ENCODE measurements at places on chromosomes 16 and 17. TPM values are rescaled to one million over a fixed set of nuclear protein-coding genes. Genes with fewer than 3 reads are reported as not detected.

The LPO gene
- not detected for total RNA-seq

The PPY gene
- total RNA-seq, result not detected

The TBC1D28 gene
- total RNA-seq, result not detected

The RHBDF1 gene
- total RNA-seq, result 5.8 TPM

The CFAP119 gene
- 0.40 TPM for total RNA-seq

DNA sequence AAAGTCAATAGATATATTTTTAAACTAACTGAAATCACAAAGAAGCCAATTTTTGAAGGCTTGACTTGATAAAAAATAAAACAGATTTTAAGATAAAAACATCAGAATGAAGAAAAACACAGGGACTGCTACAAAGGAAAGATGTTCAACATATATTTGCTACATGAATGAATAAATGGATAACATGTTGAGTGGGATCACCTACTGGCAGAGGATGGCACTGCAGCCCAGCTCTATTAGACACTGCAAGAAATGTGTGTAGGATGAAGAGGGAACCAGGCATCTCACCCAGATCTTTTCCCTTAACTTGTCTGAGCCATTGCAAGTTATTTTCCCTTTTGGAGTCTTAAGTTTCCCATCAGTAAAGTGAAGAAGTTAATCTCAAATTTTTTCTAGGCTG is 4.2 kb downstream of the AIPL1 start:
- DNase-seq, result no peak

DNA sequence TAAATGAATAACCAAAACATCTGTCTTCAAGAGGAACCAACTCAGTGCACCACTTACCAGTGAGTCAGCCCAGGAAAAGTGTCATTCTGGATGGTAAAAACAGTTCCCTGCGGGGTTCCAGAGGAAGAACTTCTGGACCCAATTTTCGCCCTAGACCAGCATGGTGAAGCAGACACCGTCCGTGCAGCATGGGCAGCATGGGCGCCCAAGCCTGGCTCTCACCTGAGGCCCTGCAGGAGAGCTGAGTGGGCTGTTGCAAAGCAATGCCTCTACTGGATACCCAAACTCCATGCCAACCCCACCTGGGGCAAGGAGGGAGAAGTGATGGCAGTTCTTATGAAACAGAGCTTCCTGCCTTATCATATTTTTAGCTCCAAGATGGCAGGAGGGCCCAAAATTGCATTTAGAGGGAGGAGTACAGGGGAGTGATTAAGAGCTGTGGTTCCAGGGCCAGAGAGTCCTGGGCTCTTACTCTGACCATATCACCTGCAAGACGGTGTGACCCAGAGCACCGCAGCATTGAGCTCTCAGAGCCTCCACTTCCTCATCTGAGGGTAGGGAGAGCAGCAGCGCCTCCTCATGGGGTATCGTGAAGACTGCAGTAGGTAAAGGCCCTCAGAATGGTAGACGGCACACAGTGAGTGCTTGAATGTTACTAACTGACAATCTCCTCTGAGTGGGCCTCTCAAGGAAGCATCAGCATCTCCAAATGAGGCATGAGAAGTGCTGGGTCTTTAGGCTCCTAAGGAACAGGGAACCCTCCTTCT is 16.6 kb upstream of the INPP5K start:
- no peak for DNase-seq

- DNase-seq, result no peak
These were observed 308.9 kb upstream of the DYNLRB2 start for GRCh38 chr16:80231888-80232287.

DNA sequence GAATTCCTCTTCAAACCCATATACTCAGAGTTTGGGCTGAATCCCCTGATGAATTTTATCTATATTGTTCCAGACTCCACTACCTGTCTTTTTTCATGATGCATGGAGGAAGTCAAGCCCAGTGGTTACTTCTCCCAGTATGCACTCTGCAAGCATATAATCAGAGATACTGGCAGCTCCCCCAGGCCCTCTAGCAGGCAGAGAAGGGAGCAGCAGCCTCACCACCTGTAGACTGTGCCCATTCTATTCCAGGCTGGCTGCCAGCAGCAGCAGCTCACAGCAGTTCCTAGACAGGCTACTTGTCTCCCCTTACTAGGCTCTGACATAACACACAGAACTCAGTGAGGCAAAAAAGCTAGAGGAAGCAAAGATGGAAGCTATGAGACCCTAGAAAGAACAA is 3.4 kb downstream of the MKS1 start:
- DNase-seq, result no peak

- no peak for DNase-seq
These were observed 304.6 kb upstream of the FOXF1 start for GRCh38 chr16:86205521-86206245.

GRCh38 chr17:5405400-5405799 is 14.1 kb downstream of the NUP88 start:
- DNase-seq, result peak; percentile 72

DNA sequence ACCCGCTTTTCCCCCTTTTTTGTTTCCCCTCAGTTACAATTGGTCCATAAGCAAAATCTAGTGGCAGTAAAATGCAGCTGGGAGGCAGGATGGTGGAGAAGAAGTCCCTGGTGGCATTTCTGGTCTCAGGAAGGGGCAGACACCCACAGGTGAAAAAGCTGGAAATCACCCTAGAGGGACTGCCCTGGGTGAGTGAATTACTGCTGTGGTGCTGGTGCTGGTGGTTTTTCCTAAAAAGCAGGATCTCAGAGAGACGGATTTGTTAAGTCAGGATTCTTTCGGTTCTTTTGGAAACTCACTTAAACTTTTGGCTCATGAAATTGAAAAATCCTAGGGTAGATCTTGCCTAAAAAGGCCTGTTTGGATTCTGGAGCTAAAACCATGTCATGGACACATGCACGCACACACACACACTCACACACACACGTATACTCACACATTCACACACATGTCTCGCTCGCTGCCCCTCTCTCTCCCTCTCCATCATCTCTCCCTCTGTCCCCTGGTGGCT is 65.8 kb downstream of the NKD1 start:
- DNase-seq, result no peak

DNA sequence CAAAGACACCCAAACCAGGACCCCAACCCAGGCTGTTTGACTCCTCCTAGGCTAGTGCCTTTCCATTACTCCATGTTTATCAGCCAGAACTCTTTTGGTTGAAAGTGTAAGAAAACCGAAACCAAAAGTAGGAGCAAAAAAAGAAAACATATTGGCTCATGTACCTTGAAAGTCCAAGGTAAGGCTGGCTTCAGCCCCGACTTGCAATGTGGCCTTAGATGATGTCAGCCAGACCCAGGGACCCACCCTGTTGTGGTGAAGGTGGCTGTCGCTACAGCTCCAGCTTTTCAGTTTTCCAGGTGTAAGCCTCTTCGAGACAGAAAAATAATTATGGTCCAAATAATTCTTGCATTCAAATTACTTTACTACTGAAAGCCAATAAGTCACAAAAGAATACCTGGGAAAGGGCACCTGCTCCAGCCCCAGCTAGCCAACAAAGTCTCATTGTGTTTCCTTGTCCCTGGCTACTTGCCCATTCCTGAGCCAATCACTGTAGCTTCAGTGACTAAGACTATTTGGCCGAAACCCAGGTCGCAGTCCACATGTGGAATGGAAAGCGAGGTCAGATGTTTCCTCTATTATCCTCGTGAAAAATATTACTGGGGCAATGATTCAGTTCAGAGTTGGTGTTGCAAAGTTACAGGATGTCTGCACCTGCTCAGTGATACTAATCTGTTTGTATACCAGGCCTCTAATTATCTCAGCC is 20.7 kb downstream of the DNAH9 start:
- no peak for DNase-seq

DNA sequence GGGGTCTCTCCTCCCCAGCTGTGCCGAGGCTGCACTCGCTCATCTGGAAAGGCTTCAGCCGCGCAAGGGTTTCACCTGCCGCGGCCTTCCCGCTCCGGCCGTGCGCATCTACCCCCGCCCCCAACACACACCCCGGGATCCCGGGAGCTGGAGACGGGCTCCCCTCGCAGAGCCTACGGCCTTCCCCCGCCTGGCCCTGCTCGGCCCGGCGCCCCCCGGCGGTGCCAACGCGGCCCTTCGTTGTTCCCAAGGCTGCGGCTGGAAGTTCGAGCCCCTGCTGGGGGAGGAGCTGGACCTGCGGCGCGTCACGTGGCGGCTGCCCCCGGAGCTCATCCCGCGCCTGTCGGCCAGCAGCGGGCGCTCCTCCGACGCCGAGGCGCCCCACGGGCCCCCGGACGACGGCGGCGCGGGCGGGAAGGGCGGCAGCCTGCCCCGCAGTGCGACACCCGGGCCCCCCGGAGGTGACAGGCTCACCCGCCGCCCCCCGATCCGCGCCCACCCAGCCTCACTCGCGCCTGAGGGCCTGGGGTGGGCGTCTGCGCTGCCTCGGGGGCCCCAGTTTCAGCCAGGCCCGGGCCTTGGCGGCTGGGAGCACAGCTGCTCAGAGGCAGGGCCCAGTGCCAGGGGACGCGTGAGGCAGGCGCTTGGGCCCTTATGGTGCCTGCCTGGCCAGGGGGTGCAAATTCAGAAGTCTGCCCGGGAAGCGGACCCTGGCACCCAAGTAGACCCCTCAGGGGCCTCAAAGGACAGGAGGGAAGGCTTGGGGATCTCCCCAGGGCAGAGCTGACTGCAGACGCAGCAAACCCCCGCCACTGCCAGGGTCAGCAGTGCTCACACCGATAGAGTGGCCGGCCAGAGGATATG is 11.2 kb downstream of the GALK1 start:
- DNase-seq, result peak; percentile 76

- DNase-seq, result no peak
These were observed 312.5 kb upstream of the TNRC6C start for GRCh38 chr17:77646046-77646430.

- DNase-seq, result peak; percentile 69
These were observed 6.4 kb upstream of the CRK start for GRCh38 chr17:1462164-1463112.

GRCh38 chr16:11916524-11917285 is 949 bp upstream of the GSPT1 start:
- no peak for DNase-seq

DNA sequence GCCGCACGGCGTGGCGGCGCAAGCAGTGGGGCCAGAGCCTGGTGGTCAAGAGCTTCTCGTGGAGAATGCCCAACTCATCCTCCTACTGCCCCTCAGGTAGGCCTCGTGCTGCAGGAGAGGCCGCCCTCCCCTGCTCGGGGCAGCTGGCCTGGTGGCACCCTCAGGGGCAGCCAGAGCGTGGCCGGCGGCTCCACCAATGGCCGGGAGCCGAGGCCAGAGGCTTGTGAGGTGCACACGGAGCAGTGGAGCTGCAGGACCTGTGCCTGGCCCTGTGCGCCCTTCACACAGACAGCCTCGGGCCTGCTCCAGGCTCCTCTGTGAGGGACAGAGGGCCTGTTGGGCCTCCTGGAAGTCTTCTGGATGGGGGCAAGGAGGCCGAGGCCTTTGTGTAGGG is 85.5 kb downstream of the NPIPB11 start:
- no peak for DNase-seq

- DNase-seq, result no peak
These were observed 6.2 kb downstream of the ACSM5 start for GRCh38 chr16:20415541-20415940.

DNA sequence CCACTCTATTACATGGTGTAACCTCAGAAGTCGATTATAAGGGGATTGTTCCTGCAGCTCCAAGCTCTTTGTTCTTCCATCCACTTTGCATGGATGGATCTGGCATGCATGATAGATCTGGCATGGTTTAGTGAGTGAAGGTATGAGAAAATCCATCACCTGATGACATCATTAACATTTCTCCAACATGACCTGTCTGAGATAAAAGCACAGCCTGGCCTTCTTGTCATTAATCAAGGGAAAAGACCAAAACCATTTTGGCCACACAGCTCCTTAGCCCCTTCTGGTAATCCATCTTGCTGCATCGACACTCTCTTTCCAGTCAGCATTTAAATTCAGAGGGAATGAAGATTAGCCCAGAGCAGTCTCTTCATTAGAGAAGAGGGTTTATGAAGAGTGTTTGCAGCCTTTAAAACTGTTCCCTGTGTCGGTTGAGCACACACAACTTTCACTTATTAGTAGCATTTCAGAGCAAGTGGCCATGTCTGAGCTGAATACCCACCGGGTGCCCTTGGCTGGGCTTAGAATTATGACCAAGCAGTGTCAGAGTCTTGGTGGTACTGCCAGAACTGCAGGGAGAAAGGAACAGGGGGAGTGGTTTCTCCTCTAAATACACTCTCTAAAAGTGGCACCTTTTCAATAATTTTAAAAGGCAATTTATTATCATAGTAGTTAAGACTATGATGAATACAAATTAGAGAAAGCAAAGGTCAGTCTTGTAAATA is 246.0 kb downstream of the HAPSTR1 start:
- no peak for DNase-seq

- DNase-seq, result no peak
These were observed 365.1 kb upstream of the CDH5 start for GRCh38 chr16:66001432-66001831.

- no peak for DNase-seq
These were observed 287.5 kb downstream of the IRX3 start for GRCh38 chr16:53998966-53999522.

DNA sequence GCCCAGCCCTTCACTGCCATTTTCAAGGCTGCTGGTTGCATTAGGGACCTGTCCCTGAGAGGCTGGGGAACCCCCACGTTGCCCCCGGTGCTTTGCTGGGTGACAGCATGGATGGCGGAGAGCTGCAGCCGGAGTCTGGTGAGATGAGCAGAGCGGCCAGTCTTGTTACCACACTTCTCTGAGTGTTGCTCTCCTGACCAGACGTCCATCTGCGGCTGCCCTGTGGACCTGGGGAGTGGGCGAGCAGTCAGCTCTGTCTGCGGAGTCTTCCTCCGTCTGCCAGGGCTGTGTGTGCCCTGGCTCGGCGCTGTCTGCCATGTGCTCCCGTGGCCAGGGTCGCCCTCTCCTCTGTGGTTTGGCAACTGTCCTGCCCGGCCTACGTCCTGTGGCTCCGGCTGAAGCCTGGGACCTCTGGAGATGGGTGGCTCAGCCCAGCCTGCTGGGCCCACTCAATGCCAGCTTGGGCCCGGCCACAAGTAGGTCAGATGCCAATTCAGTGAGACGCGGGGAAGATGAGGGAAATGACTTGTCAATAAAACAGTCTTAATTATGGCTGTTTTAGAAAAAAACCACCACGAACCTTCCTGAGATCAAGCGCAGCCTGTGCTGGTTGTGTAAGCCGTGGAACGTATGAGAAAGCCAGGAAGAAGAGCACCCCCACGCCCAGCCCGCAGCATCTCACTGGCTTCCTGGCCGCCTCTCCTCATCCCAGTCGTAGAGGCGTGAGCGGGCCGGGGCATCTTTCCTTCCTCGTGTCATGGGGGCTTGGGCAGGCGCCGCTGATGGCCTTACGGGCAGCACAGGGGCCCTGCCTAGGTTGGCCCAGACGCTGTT is 7.9 kb downstream of the KCTD5 start:
- DNase-seq, result no peak
